Hindlimb muscle (tissue), 1 donor: ENCODE measurements at places on chromosomes 5 and 9. TPM values are rescaled to one million over a fixed set of nuclear protein-coding genes. Genes with fewer than 3 reads are reported as not detected.

The LOX gene
- polyA plus RNA-seq = 41.1 TPM

The STKLD1 gene
- 1.5 TPM for polyA plus RNA-seq

- DNase-seq = no peak
Measured at GRCh38 chr9:134888603-134889190, 8.1 kb downstream of the FCN2 start.

DNA sequence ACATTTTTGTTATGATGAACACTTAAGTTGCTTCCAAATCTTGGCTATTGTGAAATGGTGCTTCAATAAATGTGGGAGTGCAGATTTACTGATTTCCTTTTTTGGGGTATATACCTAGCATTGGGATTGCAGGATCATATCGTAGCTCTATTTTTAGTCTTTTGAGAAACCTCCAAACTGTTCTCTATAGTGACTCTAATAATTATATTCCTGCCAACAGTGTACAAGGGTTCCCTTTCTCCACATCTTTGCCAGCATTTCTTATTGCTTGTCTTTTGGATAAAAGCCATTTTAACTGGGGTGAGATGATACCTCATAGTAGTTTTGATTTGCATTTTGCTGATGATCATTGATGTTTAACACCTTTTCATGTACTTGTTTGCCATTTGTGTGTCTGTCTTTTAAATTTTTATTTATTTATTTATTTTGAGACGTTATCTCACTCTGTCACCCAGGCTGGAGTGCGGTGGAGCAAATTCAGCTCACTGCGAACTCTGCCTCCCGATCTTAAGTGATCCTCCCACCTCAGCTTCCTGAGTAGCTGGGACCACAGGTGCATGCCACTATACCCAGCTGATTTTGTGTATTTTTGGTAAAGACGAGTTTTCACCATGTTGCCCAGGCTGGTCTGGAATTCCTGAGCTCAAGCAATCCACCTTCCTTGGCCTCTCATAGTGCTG is 59.0 kb downstream of the UNC13B start:
- DNase-seq = no peak

DNA sequence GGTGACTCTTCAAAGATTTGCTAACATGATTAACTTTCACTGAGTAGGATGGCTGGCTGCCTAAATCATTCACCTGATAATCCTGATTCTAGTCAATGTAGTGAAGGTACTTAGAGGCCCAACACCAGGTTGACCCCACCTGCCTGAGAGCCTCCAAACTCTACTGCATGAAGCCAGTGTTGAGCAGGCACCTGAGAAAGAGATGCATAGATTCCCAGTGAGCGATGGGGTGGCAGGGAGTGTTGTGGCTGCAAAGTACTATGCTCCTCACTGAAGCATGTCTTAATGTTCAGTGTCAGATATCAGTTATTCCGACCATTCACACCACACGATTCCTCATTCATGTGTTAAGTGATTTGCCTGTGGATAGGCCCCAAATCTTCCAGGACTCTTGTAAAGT is 804.4 kb downstream of the TLE4 start:
- DNase-seq = no peak

DNA sequence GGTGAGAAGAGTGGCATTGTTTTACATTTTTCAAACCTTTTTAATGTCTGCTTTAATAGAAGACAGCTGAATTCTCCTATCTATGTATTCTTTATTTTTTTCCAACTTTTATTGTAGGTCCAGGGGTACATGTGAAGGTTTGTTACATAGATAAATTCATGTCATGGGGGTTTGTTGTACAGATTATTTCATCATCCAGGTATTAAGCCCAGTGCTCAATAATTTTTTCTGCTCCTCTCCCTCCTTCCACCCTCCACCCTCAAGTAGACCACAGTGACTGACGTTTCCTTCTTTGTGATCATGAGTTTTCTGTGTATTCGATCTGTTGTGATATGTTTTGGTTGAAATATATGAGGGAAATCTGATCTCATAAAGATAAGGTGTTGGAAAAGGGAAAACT is 1.7 kb upstream of the SREK1 start:
- no peak for DNase-seq

GRCh38 chr9:112352209-112352608 is 18.8 kb upstream of the PTBP3 start:
- DNase-seq = no peak

DNA sequence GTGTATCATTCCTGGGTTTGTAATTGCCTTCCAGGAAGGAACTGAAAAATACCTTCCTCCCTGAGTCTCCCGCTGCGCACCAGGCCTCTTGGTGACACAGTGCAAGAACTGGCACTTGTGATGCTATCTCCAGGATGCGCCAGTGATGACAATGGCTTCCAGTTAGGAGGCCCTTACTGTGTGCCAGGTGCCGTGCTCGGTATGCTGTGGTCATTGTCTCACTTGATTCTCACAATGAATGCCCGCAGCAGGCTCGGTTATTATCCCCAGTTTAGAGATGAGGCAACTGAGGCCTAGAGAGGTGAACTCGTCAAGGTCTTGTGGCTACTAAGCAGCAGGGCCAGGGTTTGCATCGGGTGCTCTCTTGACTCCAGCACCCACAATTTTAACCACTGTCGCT is 31.5 kb upstream of the SLC2A8 start:
- no peak for DNase-seq

DNA sequence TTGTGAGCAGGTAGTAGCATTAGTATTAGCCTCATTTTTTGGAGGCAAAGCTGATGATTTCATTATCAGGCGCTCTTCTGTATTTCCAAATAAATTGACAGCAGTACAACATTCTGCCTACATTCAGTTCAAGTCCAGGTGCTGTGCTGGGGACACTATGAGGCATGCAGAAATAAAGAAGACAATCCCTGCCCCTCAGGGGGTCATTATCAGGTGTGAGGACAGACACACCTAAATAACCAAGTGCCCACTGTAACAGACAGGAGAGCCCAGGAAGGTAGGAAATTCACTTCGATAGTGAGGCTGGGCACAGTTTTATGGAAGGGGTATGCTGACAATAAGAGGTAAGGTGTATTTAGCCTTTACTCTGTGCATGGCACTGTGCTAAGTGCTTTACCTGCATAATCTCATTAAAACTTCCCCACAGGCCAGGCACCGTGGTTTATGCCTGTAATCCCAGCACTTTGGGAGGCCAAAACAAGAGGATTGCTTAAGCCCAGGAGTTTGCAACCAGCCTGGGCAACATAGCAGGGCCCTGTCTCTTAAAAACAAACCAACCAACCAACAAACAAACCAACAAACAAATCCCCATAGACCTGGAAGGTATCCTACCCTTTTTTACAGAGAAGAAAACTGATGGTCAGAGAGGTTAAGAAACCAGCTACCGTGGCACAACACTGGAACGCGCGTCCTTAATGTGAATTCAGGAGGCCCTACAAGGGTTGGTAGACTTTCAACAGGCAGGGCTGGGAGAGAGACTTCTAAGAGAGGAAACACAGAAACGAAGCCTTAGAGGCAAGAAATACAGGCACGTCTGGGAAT is 17.5 kb upstream of the GPX3 start:
- no peak for DNase-seq
